KG1 (cell line): ENCODE measurements at places on chromosomes 7 and 10.

DNA sequence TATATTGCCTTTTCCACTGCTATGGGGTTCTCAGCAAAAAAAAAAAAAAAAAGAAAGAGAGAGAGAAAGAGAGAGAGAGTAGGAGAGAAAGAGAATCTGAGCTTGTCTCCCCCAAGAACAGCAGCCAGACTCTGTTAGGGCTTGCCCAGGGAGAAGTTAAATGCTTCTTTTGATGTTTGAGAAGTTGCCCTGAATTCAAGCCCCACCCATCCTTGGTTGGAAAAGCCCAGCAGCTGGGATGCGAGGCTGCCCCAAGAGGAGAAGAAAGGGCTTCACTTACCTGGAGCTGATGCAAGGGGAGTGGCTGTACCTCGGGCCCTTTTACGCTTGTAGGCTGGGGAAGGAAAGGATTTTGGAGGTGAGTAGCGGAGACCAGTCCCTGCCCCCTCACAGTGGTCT is 20.9 kb upstream of the MGMT start:
- no peak for DNase-seq

DNA sequence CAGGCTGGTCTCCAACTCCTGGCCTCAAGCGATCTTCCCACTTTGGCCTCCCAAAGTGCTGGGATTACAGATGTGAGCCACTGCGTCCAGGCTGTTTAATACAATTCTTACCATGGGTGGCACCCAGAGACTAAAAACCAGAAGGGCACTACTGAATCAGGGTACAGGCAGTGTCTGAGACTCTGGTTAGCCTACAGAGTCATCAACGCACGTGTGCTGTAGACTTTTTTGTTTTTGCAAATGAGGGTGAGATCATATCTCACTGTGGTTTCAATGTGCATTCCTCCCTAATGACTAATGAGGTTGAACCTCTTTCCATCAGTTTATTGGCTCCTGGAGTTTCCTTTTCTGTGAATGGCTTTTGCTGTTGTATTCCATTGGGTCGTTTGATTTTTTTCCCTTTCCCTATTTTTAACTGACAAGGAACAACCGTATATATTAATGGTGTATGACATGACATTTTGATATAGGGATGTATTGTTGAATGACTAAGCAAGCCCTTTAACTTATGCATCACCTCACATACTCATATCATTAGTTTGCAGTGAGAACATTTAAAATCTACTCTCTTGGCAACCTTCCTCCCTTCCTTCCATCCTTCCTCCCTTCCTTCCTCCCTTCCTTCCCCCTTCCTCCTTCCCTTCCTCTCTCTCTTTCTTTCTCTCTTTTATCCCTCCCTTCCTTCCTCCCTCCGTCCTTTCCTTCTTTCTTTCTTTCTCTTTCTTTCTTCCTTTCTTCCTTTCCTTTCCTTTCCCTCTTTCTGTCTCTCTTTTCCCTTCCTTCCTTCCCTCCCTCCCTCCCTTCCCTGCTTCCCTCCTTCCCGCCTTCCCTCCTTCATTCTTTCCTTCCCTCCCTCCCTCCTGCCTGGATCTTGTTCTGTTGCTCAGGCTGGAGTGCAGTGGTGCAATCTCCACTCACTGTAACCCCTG is 9.3 kb upstream of the TMEM270 start:
- no peak for DNase-seq

GRCh38 chr10:71608819-71609768 is 110.5 kb downstream of the C10orf105 start:
- DNase-seq: peak; percentile 51

- no peak for DNase-seq
These were observed 84.9 kb upstream of the LRRN3 start for GRCh38 chr7:111006040-111006439.

GRCh38 chr7:151051108-151051507 is 2.8 kb downstream of the ASIC3 start:
- DNase-seq: no peak

- DNase-seq: no peak
These were observed 45.8 kb downstream of the CHST15 start for GRCh38 chr10:124047427-124048152.

DNA sequence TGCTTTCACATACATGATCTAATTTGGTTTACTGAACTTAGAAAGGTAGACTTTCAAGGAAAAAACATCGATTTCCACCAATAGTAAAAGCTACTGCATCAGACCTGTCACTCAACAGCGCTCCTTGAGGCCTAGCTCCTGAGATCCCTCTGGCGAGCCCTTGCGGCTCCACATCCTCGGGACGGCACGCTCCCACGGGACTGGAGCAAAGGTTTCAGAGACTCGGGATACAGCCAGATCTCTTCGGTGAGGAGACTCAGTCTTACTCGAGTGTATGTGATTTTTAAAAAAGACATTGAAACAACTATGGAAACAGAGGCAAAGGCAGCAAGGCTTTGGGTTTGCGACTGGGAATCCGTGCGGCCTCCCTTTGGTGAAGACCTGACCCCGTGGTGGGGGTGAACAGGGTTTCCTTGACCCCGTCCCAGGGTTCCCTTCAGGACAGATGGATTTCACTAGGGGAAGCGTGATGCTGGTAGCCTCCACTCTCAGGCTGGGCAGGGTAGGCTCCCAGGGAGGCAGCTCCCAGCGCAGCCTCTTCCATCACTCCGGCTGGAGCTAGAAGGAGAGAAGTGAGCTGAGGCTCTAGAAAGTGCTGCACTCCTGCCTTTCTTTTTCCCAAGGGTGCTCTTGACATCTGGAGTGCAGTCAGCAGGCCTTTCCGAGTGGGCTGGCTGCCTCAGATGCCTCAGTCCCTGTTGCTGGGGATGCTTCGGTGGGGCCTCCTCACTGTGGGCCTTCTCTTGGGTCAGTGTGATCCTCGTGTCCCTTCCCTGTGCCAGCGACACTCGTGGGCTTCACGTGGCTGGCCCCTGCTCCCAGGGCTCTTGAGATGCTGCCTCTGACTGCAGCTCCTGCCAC is 5.8 kb upstream of the ATP6V0E2 start:
- no peak for DNase-seq

GRCh38 chr7:156816943-156817572 is 75.9 kb downstream of the LMBR1 start:
- DNase-seq: no peak

GRCh38 chr7:155880721-155881120 is 68.5 kb upstream of the SHH start:
- no peak for DNase-seq

GRCh38 chr10:78335691-78336401 is 302.2 kb downstream of the RPS24 start:
- DNase-seq: no peak

- no peak for DNase-seq
These were observed 231.3 kb upstream of the FERD3L start for GRCh38 chr7:19376538-19376937.

DNA sequence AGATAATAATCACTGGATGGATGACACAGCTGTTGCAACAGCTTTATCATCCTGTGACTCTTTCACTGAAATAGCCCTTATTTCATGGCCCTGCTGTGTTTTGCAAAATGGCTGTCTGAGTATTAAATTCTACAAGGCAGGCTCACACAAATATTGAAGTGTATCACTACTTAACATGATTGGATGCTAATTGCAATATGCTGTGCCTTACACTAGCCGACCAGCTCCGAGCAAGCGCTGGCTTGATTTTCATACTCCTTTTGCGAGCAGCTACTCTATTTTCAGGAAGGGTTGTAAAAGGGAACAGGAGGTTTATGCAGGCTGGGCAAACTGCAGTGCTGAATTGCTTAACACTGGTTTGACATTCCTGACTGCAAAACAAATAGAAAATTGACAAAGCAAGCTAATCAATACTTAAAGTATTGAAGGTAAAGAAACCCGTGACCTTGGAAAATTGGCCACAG is 121.6 kb downstream of the CACNB2 start:
- DNase-seq: no peak

- no peak for DNase-seq
These were observed 24.6 kb upstream of the KDM7A start for GRCh38 chr7:140201393-140201792.

GRCh38 chr10:17229967-17230682 is 2.1 kb downstream of the VIM start:
- DNase-seq: peak; percentile 79

DNA sequence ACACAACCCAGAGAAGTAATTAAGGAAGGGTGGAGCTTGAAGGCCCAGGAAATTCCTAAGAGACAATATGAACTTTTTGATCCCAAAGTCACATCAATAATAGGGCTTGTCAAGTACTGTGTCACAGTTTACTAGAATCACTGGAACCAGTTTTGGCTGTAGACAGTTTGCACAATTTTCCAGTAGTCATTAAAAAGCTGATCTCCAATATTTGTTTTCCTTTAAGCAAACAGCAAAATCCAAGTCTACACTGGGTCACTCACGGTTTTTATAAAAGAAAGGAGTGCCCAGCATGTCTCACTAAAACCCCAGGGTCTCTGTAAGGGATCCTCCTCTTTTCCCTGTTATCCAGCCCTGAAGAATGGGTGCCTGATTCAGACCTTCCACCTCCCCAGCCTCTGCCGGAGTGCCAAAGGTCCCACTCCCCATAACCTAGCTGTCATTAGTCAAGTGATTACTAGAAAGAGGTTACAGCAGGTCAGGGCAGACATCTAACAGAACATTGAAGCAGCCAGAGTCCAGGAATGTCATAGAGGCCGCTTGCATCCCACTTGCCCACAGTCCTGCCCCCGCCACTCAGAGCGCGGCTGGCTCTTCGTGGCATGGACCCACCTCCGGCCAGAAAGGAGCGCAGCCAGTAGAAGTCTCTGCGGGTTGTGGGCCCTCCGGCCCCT is 552 bp downstream of the SLC25A16 start:
- DNase-seq: no peak

GRCh38 chr7:2983586-2983985 is 60.1 kb downstream of the CARD11 start:
- no peak for DNase-seq

DNA sequence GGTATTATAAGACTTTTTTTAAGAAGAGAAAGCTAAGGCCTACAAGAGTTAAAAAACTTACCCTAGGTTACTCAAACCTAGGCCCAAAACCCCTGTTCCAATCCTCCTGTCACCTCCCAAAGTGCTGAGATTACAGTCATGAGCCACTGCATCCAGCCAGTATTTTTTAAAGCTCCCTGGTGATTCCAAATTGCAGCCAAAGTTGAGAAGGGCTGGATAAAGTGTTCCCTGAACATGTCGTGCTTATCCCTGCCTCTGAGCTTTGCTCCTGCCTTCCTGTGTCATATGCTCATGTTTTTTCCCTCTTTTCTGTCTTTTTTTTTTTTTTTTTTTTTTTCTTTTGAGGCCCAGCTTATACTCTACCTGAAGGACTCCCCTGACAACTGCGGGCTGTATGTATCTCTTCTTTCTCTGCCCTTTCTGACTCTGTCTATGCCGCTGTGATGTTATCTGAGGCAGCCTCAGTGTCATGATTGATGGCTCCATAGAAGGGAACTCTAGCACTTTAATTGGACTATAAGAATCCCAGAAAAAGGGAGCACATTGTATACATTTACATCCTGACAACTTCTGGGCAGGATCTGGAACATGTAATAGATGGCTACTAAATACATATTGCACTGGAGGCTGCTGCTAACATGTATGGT is 8.0 kb downstream of the AKR1B10 start:
- DNase-seq: no peak

DNA sequence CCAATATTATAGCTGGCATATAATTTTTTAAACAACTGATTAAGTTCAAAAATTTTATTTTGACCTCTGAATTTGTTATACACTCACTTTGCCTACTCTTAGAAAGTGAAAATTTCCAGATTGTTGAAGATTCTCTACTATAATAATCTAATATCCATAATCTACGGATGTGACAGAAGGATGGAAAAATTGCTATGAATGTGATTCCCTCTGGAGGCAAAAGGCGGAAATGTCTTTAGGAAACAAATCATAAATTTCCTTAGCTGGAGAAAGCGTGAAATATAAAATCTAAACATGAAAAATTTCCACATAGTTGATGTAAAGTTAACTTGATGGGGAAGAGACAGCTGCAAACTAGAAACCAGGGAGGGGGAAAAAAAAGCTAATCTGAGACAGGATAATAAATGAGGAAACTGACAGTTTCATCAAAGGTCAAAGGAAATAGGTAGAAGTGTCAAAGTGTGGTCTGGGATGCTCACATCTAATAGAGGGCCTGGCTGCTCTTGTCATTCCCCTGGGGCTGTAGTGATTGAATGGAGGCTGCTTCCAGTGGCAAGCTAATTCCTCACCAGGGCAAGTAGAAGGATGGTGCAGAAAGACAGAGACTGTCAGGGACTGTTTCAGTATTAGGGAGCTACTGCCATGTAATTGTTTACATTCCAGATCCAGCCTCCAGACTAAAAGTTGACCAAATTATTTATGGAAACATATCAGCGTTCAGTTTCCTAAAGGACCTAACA is 264.5 kb downstream of the SDHAF3 start:
- no peak for DNase-seq

DNA sequence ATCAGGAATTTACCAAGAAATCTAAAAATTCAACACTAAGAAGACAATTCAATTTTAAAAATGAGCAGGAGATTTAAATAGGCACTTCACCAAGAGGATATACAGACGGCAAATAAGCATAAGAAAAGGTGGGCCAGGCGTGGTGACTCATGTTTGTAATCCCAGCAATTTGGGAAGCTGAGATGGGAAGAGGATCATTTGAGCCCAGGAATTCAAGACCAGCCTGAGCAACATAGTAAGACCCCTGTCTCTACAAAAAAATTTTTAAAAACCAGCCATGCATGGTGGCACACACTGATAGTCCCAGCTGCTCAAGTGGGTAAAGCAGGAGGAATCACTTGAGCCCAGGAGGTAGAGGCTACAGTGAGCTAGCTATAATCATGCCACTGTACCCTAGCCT is 3.5 kb upstream of the AKR1D1 start:
- DNase-seq: no peak

GRCh38 chr7:115299397-115300037 is 377.6 kb downstream of the MDFIC start:
- DNase-seq: no peak

DNA sequence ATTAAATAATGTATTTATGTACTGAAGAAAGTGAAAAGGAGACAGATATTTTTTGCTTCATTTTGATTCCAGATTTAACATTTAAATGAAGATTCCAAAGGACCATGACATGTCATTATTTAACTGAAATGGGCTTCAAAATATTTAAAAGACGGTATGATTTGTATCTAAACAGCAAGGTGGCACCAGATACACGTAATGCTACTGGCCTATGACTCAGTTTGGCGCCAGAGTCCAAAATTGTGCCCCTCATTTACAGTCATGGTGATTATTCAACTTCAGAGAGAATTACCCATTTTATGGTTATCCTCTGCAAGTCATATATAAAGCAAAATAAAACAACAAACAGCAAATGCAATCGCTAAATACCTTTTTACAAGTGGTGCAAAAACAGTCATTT is 94.5 kb downstream of the ETV1 start:
- DNase-seq: no peak

GRCh38 chr7:22833957-22834356 is 11.3 kb upstream of the TOMM7 start:
- no peak for DNase-seq

DNA sequence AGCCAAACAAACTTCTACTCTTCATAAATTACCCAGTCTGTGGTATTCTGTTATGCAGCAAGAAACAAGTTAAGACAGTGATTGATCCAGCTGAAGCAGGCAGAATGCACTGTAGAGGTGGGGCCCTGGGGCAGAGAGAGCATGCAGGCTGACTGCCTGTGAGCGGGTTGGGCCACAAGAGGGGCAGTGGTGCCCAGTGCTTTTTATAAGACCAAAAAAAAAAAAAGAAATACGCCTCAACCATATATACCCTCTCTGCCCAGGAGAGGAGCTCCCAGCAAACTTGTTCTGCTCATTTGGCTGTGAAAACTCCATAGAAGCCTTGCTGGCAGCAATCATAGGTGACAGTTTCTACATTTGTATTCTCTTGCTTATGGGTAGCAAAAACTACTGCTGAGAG is 104.7 kb downstream of the SORBS1 start:
- no peak for DNase-seq
